Activated CD4-positive, CD25-positive, alpha-beta regulatory T cell (primary cell): ENCODE measurements at places on chromosomes 3 and 15.

- no peak for DNase-seq
Observed at GRCh38 chr3:160633361-160634083, 43.4 kb upstream of the ARL14 start.

GRCh38 chr3:5579946-5580345, 392.4 kb downstream of the EDEM1 start:
- DNase-seq = no peak

- no peak for DNase-seq
Observed at GRCh38 chr3:125381743-125382142, 6.6 kb upstream of the ZNF148 start.

GRCh38 chr15:47409600-47409999, 307.7 kb upstream of the SEMA6D start:
- DNase-seq = no peak

DNA sequence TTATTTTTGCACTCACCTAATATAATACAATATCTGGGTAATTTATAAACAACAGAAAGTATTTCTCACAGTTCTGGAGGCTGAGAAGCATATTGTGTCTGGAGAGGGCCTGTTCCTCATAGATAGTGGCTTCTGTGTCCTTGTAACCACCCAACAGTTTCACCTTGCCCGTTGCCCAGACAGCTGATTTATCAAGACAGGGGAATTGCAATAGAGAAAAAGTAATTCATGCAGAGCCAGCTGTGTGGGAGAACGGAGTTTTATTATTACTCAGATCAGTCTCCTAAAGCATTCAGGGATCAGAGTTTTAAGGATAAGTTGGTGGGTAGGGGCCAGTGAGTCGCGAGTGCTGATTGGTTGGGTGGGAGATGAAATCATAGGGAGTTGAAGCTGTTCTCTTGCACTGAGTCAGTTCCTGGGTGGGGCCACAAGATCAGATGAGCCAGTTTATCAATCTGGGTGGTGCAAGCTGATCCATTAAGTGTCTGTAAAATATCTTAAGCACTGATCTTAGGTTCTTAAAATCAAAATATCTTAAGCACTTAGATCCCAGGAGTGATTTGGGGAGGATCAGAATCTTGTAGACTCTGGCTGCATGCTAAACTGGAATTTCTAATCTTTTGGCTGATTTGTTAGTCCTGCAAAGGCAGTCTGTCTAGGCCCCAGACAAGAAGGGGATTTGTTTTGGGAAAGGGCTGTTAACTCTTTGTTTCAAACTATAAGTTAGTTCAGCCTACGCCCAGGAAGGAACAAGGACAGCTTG, 33.9 kb upstream of the C15orf39 start:
- DNase-seq = no peak

DNA sequence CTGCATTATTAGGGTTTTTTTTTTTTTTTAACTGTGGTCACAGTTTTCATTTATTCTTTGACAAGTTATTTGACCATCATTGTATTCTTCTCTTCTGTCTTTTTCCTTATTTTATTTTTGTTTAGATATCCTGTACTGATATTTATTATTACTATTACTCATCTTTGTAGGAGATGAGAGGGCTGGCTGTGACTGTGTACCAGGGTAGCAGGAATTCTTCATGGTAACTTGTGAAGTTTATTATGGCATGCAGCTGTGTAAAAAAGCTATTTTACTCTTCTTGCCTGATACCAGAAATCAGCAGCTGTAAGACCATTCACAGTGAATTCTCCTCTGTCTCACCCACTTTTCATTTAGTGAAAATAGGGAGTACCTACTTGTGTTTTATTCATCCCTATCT, 44.5 kb downstream of the ATP6V1A start:
- no peak for DNase-seq

DNA sequence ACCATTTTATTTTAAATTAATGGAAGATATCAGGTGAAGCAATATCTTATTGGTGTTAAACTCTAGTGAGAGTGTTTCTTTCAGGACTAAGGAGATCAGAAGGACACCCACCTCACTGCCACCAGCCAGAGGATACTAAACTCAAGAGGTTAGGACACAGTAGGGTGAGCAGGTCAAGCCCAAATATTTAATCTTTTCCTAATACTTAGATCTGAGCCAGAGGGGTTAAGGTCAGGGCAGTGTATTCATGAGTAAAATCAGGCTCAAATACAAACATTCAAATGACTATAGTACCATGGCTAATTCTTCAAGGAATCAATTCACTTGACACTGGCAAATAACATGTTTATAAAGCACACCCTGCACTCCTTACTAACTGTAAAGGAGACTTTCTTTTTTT, 65.0 kb upstream of the IP6K2 start:
- DNase-seq = no peak

GRCh38 chr3:79047581-79047980, 720.2 kb downstream of the ROBO1 start:
- no peak for DNase-seq

GRCh38 chr15:86317384-86317740, 237.7 kb downstream of the AGBL1 start:
- no peak for DNase-seq

DNA sequence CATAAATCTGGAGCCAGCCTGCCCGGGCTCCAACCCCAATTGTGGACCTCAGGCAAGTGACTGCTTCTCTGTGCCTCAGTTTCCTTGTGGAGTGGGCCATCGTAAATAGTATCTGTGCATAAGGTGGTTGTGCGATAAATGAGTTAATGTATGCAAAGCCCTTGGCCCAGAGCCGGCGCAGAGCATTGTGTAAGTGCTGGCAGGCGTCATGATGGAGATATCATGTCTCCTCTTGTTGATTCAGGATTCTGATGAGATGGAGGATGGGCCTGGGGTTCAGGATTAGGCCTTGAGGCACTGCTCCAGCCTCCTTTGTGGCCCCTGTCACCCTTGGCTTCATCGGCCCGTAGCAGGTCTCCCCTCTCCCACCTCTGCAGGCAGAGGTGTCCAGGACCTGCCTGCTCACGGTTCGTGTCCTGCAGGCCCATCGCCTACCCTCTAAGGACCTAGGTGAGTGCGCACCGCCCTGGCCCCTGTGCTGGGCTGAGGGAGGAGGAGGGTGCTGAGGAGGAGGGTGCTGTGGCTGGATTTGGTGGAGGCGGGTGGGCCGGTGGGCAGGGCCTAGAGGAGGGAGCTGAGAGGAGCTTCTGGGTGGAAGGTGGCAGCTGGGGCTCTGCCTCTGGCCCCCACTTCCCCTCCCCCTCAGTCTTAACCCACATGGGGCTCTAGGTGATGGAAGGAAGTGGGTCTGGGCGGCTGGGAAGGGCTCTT, 1.3 kb downstream of the PLA2G4B start:
- no peak for DNase-seq
